ENCODE measurements at places on chromosomes 13 and 19.

DNA sequence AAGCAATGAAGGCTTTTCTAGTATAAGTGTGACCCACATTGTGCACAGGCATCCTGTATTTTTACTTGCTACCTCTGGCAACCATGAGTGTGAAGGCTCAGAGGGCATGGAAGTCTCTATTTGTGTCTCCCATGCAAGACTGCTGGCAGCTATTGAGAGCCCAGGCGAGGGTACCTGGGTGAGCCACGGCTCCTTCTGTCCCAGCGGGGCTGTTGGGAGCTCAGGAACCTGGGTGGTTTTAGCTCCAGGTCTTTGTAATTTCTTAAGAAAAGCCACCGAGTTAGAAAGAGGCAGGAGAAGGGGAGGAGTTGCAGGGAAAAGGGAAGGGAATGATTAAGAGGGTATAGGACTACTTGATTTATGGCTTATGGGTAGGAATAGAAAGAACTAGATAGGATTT lies 190.4 kb upstream of the SOX1 start:
- DNase-seq: no peak

GRCh38 chr13:109628251-109628699 lies 158.1 kb downstream of the IRS2 start:
- DNase-seq: no peak

DNA sequence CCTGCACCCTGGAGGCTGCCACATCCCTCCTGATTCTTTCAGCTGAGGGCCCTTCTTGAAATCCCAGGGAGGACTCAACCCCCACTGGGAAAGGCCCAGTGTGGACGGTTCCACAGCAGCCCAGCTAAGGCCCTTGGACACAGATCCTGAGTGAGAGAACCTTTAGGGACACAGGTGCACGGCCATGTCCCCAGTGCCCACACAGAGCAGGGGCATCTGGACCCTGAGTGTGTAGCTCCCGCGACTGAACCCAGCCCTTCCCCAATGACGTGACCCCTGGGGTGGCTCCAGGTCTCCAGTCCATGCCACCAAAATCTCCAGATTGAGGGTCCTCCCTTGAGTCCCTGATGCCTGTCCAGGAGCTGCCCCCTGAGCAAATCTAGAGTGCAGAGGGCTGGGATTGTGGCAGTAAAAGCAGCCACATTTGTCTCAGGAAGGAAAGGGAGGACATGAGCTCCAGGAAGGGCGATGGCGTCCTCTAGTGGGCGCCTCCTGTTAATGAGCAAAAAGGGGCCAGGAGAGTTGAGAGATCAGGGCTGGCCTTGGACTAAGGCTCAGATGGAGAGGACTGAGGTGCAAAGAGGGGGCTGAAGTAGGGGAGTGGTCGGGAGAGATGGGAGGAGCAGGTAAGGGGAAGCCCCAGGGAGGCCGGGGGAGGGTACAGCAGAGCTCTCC lies 6.9 kb upstream of the CEACAM5 start:
- no peak for DNase-seq

GRCh38 chr13:90070362-90070761 lies 1277.1 kb upstream of the MIR17HG start:
- no peak for DNase-seq

DNA sequence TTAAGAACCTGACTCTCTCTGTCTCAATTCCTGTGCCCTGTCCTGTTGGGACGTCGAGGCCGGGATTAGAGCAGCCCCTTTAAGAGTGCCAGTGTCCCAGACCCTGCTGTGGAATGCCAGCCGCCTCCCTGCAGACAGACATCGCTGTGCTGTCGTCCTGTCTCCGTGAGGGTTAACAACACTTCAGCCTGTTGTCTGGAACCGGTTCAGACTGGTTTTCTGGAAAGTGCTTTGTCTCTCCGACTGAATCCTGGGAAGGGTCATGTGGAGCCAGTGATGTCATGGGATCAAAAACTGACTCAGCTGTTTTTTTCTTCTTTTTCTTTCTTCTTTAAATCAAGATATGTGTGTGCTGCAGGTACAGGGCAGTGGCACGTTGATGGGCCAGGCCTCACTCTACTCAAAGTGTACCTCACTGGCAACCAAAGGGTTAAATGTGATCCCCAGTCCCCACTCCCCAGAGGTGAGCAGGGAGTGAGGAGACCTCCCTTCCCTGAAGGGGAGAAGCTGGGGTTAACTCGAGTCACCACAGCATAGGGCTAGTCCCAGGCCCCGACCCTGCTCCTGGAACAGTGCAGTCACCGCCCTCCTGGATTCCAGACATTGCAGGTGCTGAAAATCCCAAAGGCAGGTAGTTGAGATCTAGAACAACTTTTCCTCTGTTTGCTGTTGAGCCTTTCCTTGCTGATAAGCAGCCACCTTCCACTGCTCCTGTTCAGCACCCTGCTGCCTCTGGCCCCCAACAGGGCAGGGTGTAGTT lies 50.8 kb downstream of the TSSK6 start:
- no peak for DNase-seq

GRCh38 chr13:61463024-61463423 lies 47.4 kb upstream of the PCDH20 start:
- DNase-seq: no peak

- DNase-seq: peak; percentile 86
Measured at GRCh38 chr13:48653472-48653939, at the start of gene CYSLTR2. Gene CYSLTR2, plus strand, starts transcription at chr13:48653929. Its CDS starts 52,889 bp downstream, at chr13:48706818.

- DNase-seq: no peak
Measured at GRCh38 chr13:30504081-30504480, 38.3 kb upstream of the HMGB1 start.

DNA sequence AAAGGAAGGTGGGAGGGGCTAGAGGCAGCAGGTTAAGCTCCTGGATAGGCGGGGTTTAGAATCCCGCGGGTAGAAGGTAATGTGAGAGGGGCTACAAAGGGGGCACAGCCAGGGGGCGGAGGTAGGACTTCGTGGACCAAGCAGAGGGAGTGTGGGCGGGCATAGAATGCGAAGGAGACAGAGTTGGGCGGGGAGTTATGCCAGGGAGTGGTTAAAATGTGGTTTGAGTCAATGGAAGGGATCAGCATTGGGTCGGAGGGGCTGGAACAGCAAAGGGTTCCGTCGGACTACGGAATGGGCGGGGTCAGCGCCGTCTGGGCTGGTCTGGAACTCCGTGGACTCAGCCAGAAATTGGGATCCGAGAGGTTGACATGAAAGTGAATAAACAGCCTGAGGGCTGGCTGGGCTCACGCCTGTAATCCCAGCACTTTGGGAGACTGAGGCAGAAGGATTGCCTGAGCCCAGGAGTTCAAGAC lies 3.0 kb downstream of the LTBP4 start:
- DNase-seq: no peak

DNA sequence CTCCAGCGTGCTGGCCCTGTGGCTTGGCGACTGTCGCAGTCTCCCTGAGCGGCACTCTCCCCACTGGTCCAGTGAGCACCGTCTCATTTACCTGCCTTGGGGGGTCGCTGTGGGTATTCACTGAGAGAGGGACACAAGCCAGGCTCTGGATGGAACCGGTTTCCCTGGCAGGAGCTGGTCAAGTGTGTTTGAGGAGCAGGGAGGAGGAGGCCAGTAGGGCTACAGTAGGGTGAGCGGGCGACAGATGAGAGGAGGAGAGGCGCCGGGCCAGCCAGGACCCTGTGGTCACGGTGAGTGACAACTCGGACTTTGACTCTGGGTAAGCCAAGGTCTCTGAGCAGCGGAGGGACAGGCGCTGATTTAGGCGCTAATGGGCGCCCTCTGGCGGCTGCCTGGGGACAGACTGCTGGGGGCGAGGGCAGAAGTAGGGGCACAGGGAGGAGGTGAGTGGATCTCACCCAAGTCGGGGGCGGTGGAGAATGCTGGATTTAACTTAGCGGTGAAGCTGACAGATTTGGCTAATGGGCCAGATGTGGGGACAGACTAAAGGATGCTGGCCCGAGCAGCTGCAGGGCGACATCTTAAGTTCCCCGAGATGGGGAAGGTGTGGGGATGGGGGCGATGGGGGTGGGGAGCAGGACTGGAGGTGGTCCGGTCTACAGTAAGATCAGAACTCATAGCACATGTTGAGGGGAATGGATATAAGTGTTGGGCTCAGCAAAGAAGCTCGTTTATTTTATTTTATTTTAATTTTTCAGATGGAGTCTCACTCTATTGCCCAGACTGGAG lies 4.7 kb upstream of the PRMT1 start:
- DNase-seq: peak; percentile 82

DNA sequence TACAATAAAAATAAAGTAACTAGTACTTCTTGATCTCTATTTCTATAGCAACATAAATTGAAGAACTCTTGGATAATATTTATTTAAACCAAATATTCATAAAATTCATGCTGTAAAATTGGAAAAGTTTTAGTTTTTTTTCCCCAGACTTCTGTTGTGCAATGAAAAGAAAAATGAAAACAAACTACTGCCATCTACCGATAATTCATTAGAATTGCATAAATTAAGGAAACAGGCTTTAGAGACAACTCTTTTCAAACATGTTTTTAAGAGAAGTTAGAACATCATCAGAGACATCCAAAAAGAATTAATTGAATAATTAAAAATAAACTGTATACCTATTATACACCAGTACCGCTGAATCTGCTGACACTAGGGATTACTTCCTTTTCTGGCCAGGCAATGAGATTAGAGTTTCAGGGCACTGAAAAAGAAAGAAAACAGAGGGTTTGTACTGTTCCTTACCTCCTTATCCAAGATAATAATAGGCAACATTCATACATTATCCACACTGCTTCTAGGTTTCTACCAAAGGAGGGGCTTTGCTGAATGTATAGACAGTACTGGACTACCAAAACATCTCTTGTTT lies 4.9 kb downstream of the CCDC122 start:
- DNase-seq: no peak

GRCh38 chr13:110560601-110561343 lies 750 bp downstream of the RAB20 start:
- peak; percentile 19 for DNase-seq

DNA sequence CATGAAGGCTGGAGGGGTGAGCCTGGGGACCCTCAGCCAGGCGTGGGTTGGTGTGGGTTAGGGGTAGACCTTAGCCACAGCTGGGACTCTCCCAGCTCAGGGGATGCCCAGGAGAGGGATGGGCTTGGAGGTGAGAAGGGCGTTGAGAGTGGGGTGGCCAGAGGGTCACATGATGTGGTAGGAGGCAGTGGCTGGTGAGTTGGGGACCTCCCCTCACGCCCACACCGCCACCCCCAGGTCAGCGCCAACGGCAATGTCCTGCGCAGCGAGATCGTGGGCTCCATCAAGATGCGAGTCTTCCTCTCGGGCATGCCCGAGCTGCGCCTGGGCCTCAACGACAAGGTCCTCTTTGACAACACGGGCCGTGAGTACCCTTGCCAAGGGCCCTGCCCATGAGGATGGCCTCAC lies 28.5 kb downstream of the AP1M1 start:
- DNase-seq: no peak

- DNase-seq: no peak
Measured at GRCh38 chr19:3020321-3020960, 8.6 kb downstream of the TLE2 start.

GRCh38 chr19:10517361-10517759 lies at the start of gene S1PR5:
Gene S1PR5, minus strand, starts transcription at chr19:10517447. Its CDS starts 2,436 bp downstream, at chr19:10515011.
- peak; percentile 34 for DNase-seq

- no peak for DNase-seq
Measured at GRCh38 chr19:2720777-2721569, at the start of gene DIRAS1. Gene DIRAS1, minus strand, starts transcription at chr19:2721372. Its CDS starts 3,566 bp downstream, at chr19:2717806.

GRCh38 chr13:80250213-80250810 lies 90.6 kb downstream of the SPRY2 start:
- DNase-seq: no peak

GRCh38 chr19:48308631-48309586 lies 16.4 kb upstream of the EMP3 start:
- no peak for DNase-seq

- peak; percentile 31 for DNase-seq
Measured at GRCh38 chr13:73861136-73861535, 273.1 kb downstream of the KLF12 start.

GRCh38 chr13:110044551-110045111 lies 258.2 kb upstream of the IRS2 start:
- no peak for DNase-seq

DNA sequence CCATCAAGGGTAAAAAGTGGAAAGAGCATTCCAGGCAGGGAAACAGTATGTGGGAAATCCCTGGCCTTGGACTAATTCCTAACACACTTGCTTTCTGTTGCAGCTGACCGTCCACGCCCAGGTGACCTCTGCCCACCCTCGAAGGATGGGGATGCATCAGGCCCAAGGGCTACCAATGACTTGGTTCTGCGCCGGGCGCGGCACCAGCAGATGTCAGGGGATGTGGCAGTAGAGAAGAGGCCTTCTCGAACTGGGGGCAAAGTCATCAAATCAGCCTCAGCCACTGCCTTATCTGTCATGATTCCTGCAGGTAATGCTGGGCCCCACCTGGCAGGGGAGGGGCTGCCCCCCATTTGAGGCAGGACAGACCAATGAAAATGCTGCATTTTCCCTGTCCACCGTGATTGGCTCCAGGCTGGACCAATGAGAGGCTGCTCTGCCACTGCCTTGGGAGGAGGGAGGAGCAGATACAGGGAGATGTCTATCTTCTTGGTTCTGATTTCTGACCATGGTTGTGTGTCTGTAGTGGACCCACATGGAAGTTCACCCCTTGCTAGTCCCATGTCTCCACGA lies 12.6 kb downstream of the DNASE2 start:
- DNase-seq: no peak

- no peak for DNase-seq
Measured at GRCh38 chr19:1019980-1020867, 699 bp downstream of the TMEM259 start.

- DNase-seq: no peak
Measured at GRCh38 chr13:114103801-114104654, 28.4 kb downstream of the RASA3 start.

- DNase-seq: no peak
Measured at GRCh38 chr13:74105871-74106270, 28.3 kb downstream of the KLF12 start.

- no peak for DNase-seq
Measured at GRCh38 chr13:25978961-25979360, 72.9 kb downstream of the SHISA2 start.

DNA sequence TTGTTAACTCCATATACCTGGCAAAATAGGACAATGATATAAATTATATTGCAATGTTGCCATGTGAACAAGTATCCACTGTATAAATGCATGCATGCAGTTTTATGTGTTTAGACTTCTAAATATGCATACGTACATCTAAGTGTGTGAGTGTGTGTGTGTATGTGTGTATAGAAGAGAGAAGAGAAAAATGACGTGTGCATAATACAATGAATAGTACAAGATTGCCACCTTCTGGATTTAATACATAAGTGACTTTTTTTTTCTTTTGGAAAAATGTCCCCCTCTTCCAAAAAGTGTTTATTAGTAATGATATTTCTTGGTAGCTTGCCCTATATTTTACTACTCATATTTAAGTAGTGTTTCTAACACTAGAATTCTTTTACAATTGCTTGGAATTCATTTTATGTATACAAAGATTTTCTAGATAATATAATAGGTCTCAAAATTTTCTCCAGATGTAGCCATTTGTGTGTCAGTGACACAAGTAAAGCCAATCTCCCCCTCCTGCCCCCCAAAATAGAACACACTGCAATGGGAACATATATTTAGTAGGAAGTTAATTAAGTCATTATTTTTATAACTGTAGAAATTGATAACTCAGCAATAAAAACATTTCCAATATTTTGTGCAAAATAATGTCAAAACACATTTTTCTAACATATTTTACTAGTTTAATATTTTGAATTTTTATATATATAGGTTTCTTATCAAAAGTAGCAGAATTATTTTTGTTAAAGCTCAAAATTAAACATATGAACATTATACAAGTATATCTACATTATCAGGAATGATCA lies 783.3 kb upstream of the ATXN8OS start:
- DNase-seq: no peak

All from CD4-positive, alpha-beta T cell treated with Interleukin-10 for 1 hour (primary cell).